ENCODE measurements at places on chromosomes 2 and 18. TPM values are rescaled to one million over a fixed set of nuclear protein-coding genes. Genes with fewer than 3 reads are reported as not detected.

GRCh38 chr2:70381235-70381634, 79.4 kb upstream of the FAM136A start:
- no peak overlapping the region for H3K4me3 ChIP-seq
- peaks cover 31% of the 10 kb centered on the region for H3K27me3 ChIP-seq
- H3K36me3 ChIP-seq, result no peaks in the 10 kb centered on the region
- DNase-seq, result no peak

DNA sequence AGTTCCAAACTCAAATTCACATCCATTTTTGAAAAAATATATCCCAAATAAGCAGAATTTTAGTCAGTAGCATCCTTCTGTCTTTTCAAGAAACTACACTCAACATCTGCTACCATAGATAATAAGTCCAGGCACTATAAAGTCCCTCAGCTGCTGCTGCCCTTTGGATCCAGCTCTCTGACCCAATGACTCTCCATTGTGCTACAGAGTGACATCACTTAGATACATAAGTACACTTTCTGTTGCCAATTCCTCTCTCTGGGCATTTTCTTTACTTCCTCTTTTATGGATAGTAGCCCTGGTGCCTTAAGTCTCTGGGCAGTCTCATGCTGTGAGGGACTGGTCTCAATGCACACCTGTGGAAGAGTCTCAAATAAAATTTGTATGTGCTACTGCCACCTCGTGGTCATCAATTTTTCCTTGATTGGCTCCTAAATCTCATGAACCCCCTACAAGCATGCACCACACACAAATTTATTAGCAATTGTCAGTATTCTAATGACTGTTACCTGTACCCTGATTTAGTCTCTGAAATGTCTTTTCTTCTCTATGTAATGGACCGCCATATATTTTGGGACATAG, 219.2 kb downstream of the LRP1B start:
- H3K36me3 ChIP-seq, result no peaks in the 10 kb centered on the region
- no peaks in the 10 kb centered on the region for H3K27me3 ChIP-seq
- DNase-seq, result no peak
- no peak overlapping the region for H3K27ac ChIP-seq
- no peak overlapping the region for H3K4me3 ChIP-seq

GRCh38 chr18:59909289-59910036, 9.7 kb downstream of the PMAIP1 start:
- peaks cover 37% of the 10 kb centered on the region for H3K4me1 ChIP-seq
- peaks cover 6% of the 10 kb centered on the region for H3K36me3 ChIP-seq
- no peaks in the 10 kb centered on the region for H3K27me3 ChIP-seq
- peak overlapping the region; percentile 60 for H3K27ac ChIP-seq

- DNase-seq, result no peak
- peaks cover 18% of the 10 kb centered on the region for H3K27me3 ChIP-seq
- no peak overlapping the region for H3K27ac ChIP-seq
- no peak overlapping the region for H3K4me3 ChIP-seq
Observed at GRCh38 chr18:63016270-63016669, 300.9 kb downstream of the PHLPP1 start.

The OTOS gene
- not detected for total RNA-seq

Measured in natural killer cell treated with Interleukin-12 subunit alpha and Interleukin-12 subunit beta and Interleukin-15 and Interleukin-18, amount 100 ng/mL, for 72 hours (primary cell).